ENCODE measurements at places on chromosomes 7 and 10. TPM values are rescaled to one million over a fixed set of nuclear protein-coding genes. Genes with fewer than 3 reads are reported as not detected.

DNA sequence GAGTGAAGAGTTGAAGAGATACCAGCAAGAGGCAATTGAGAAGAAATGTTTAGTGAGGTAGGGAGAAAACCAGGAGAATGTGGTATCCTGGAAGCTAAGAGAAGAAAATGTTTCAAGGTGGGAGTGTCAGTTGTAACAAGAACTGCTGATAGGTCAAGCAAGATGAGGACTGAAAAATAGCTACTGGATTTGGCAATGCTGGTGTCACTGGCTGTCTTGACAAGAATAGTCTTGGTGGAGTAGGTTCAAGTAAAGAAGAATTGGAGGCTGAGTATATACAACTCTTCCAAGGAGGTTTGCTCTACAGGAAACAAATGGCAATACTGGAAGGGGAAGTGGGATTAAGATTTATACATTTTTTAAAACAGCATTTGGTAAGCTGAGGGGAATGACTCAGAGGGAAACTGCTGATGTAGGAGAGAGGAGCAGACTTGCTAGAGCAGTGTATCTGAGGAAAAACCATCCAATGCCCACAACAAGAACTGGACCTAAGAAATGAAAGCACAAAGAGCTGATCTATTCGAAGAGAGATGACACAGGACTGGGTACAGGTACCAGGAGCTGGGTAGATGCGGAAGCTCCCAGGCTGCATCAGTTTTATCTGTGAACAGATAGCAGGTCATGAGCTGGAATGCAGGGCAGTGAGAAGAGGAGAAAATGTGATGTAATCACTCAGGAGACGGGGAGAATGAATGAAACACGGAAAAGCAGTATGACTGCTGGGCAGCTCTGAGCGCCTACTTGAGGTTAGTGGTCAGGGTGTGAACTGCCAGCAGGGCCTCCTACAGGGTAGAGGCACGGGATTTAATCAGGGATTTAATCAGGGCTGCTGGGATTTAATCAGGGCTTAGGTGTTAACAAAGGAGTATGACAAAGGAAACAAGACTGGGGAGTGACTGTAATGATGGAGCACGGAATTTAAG, 34.5 kb downstream of the FAM25A start:
- DNase-seq = no peak

GRCh38 chr10:77163670-77164348, 473.8 kb downstream of the KCNMA1 start:
- peak; percentile 24 for DNase-seq

- no peak for DNase-seq
Measured at GRCh38 chr7:155763691-155764437, 48.4 kb downstream of the SHH start.

DNA sequence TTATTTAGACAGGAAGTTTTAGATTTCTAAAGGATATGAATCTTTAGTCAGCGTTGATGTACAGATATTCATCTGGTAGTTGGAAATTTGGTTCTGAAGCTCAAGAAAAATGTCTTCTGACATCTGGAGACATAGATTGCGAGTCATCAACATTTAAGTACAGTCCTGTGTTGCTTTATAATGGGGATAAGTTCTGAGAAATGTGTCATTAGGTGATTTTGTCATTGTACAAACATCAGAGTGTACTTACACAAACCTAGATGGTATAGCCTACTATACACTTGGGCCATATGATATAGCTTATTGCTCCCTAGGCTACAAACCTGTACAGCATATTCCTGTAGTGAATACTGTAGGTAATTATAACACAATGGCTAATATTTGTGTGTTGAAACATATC, 49.6 kb upstream of the UBN2 start:
- DNase-seq = no peak

Gene PNLIP
- polyA plus RNA-seq = not detected

GRCh38 chr7:21412957-21413356, 14.9 kb upstream of the SP4 start:
- no peak for DNase-seq

GRCh38 chr10:90218846-90219245, 517.5 kb downstream of the KIF20B start:
- DNase-seq = no peak

DNA sequence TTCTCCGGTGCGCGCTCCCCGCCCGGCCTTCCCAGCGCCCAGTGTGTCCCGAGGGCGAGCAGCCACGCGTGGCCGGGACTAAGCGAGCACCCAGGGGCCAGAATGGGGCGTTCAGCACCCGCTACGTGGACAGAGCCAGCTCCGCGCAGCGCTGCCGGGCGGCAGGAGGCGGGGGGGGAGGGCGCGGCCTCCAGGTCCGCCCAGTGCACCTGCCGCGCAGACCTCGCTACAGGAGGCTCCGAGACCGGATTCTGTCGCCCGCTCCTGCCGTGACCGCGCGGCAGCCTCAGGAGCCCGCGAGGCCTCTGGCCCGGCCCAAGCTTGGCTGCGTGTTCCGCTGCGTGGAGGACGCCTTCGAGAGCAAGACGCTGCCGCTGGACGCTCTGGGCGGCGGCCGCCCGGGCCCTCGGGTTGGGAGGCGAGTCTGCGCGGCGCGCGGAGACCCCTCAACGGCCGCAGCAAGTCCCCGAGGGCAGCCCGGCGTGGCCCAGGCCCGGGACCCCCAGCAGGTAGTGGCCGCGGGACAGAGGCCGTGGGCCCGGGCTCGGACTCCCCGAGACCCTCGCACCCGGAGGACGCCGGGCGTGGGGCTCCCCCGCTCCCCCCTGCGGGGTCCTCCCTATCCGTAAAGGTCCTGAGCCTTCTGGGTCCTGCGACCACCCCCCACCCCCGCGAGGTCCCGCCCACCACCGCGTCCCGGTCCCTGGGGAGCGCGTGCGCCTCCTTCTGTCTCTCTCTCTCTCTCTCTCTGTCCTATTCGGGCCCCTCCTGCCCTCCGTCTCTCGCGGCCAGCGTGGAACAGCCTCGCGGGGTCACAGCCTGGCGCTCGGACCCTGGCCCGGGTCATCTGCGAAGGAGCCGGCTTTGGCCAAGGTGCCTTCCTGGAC, 904 bp upstream of the DPYSL4 start:
- no peak for DNase-seq

GRCh38 chr7:159004411-159004810, 140.3 kb downstream of the VIPR2 start:
- no peak for DNase-seq

Gene RBP4
- 931 TPM for polyA plus RNA-seq

DNA sequence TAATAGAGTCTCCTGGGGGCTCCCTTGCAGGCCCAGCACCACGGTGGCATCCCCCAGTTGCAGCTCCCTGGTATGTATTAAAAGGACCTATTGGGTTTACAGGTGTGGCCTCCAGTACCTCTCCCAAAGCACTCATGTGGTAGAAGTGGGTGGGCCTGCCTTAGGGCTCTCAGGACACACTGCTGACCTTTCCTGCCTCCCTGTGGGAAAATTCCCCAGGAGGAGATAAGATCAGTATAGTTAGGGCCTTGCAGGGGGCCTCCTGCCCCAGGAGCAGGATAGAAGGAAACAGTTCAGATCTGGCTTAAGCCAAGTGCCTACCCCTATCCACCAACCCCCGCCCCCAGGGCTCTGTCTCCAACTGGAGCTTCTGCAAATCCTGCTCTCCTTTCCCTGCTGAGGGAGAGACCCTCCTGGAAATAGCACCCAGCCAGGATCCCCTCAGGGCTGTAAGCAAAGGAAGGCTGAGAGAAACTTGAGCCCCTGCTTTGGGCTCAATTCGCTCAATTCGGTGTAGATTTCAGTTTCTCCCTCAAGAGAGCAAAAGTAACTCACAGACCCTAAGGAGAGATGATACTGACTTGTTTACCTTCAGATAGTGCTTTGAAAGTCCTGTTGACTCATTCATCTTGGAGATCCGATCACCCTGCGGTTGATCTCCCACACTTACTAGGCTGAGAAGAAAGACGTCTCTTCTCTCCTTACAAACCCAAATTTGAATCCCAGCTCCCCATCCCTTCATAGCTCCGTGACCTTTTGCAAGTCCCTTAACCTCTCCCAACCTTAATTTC, 130.6 kb downstream of the WDR11 start:
- DNase-seq = no peak

DNA sequence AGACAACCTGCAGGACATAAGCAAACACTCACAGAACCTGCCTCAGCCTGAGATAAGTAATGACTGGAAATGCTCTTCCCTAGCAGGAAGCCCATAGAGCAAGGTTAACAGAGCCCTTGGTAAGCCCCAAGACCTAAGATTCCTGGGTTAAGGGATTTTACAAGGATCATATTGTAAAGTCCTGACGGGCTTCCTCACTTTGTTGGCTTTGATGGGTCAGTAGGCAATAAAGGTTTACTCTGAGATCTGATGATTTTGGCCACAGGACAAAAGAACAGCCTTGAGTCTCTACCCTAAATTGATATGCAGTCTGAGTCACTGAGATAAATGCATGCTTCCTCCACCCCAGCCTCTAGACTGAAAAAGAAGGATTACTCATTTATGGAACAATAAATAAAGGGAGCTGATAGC, 270.8 kb downstream of the HTR7 start:
- DNase-seq = no peak

GRCh38 chr7:7266257-7266881, 84.0 kb downstream of the C1GALT1 start:
- no peak for DNase-seq

- no peak for DNase-seq
Measured at GRCh38 chr7:81871606-81872265, 101.9 kb upstream of the HGF start.

Gene RP9
- polyA plus RNA-seq = 18.6 TPM

GRCh38 chr7:116284390-116284789, 74.1 kb downstream of the TES start:
- DNase-seq = no peak

- DNase-seq = no peak
Measured at GRCh38 chr7:100837099-100837836, 9.9 kb upstream of the EPHB4 start.

DNA sequence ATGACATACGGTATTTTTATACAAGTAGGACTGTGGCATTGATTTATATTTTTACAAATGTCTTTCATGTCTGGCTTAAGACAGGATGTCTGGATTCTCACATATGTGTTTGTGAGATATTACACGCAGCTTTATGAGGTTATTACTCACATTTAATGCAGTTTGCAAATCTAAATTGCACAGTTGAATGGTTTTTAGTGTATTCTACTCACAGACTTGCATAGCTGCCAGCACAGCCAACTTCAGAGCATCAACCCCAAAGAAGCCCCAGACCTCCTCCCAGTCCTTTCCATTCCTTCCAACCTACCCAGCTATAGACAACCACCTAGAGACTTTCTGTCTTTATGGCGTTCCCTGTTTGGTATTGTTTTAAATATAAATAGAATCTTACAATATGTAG, 193.8 kb upstream of the SHH start:
- DNase-seq = no peak

Gene UFSP1
- 1.3 TPM for polyA plus RNA-seq

DNA sequence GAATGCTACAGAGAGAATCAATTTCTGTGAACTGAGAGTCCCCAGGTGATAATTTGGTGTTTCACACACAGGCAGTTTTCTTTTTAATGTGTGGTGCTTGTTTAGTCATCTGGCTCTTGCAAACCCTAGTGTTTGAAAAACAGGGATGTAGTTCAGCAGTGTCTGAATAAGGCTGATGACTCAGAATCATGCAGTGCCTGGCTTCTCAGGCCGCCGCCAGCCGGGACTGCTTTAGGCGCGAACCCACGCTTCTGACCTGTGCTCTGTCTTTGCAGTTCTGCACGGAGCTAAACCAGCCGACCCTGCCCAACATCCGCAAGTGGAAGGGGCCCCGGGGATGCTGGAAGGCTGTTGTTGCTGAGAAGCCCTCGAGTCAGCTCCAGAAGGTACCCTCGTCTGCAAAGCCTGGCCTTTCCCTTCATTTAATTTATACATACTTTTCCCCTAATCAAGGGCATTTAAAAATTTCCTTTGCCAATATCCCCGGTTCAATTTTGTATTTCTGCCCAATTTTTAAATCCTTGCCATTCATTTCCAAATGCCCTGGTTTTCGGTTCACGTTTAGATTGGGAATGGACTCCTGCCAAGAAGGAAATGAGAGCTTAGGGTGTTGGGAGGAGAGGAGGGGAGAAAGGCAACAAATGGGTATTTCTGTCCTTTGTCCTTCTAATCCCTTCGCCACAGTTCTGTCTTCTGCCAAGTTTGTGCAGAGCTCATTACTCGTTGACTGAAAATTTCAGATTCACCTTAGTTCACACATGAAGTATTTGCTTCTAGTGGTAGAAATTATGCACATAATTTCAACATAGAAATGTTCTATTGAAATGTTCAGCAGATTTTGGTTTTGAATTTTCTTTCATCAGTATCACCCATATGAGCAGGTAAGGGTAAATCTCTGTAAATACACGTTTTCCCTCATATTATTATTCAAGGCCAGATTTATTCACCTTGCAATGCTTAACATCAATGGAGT, 108.5 kb upstream of the ANLN start:
- DNase-seq = no peak

Gene GPR85
- not detected for polyA plus RNA-seq

Measured in HepG2 (cell line).